ENCODE measurements at places on chromosomes 5 and 9.

GRCh38 chr5:65861830-65862241, 64.5 kb upstream of the ERBIN start:
- no peak for DNase-seq

DNA sequence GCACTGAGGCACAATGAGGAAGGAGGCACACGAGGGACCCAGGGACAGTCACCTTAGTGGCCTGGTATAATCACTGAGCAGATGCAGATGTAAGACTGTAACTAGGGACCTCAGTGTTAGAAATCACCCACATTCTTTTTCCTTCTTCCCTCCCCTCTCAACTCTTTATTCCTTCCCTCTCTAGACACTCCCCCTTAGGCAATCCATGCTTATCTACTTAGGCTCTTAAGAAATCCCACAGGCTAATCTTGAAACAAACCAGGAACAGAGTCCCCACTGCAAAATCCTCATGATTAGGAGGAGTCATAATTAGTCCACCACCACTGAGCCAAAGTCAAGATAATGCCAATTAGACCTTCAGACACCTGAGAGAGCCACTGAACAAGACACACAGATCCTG, 84.7 kb downstream of the ELAVL2 start:
- DNase-seq = no peak

- DNase-seq = no peak
These were observed 923 bp upstream of the ZBTB5 start for GRCh38 chr9:37466037-37466709.

DNA sequence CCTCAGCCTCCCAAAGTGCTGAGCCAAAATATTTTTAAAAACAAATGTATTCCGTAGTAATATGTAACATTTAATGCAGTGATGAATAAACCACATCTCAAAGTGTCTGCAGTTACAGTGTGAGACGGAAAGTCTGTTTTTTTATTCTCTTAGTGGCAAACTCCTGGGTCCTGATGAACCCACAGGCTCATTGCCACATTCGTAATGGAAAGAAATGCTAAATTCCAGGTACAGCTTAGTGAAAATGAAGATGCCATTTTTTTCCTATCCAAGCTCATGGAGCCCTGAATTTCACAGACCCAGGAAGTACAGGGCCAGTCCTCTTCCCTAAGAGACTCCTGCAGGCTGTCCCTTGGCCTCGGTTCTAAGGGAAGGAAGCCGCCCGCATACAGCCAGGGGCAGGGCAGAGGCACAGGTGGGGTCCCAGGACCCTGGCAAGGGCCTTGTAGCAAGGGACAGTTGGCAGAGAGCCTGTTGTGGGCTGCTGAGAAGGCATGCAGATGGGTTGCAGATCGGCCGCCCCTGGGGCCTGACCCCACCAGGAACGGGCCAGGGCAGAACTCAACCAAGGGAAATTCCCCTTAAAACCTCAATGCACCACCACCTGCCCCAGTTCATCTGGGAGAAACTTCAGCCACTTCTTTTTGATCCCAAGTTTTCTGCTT, 36.2 kb downstream of the IPPK start:
- DNase-seq = no peak

- DNase-seq = no peak
These were observed 592.5 kb downstream of the CCDC171 start for GRCh38 chr9:16145196-16145950.

DNA sequence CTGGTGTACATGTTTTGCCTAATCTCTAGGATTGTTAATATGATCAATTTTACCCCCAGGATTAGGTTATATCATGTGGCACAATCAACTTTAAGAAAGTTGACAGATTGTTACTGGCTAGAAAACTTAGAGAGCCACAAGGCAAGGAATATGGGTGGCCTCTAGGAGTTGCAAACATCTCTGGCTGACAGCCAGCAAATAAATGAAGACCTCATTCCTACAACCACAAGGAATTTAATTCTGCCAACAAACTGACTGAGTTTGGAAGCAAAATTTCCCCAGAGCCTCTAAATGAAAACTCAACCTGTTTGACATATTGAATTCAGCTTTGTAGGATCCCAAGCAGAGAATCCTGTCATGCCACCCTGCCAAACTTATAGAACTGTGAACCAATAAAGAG, 196.4 kb upstream of the PTGER4 start:
- no peak for DNase-seq

- DNase-seq = no peak
These were observed 336.5 kb upstream of the SEMA6A start for GRCh38 chr5:116911074-116911473.

DNA sequence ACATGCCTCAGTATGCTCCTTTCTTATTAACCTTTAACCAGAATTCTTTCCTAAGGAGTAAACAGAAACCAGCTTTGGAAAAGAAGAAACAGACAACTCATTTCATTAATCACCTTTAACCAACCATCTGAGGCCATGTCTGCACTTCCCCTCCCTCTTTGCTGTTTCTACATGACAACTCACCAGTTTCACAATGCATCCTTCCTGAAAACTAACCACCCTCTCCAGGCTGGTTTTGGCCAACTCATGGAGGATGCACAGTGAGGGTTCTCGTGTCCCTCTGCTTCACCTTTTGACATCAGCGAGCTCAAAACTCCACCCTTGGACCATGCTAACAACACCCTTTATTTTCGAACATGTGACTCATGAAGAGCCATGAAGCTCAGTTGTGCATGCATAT, 244.1 kb downstream of the ELAVL2 start:
- DNase-seq = no peak

GRCh38 chr9:35568196-35568595, 36.9 kb upstream of the TESK1 start:
- DNase-seq = no peak

GRCh38 chr5:158922816-158923215, 176.9 kb downstream of the EBF1 start:
- no peak for DNase-seq

DNA sequence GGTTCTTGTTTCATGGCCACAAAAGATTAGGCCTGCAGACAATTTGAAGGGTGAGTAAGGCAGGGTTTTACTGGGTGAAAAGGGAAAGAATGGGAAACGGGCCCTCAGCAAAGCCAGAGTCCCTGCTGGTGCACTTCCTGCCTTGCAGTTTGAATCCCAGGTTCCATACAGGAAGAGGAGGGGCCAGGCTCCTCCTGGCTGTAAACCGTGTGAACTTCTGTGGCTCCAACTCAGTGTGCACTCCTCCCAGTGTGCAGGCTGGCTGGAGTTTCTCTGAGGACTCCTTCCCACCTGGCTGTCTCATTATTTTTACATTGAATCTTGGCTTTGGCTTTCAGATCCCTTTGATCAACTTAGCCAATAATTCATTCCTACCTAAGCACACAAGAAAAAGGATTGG, 367.1 kb upstream of the KLF4 start:
- DNase-seq = no peak

DNA sequence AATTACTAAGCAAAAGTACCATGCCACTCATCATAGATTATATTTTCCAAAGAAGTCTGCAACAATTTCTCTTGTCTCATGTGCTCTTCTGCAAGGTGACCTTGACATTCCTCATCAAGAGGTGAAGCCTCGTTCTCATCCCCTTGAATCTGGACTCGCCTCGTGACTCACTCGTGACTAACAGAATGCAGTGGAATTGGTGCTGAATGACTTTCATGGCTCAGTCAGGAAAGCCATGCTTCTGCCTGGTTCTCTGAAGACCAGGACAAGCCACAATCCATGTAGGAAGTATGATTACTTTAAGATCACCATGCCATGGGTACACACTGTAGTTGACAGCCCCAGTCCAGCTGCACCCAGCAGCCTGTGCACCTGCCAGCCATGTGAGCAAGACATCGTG, 335.8 kb downstream of the GADD45G start:
- no peak for DNase-seq

DNA sequence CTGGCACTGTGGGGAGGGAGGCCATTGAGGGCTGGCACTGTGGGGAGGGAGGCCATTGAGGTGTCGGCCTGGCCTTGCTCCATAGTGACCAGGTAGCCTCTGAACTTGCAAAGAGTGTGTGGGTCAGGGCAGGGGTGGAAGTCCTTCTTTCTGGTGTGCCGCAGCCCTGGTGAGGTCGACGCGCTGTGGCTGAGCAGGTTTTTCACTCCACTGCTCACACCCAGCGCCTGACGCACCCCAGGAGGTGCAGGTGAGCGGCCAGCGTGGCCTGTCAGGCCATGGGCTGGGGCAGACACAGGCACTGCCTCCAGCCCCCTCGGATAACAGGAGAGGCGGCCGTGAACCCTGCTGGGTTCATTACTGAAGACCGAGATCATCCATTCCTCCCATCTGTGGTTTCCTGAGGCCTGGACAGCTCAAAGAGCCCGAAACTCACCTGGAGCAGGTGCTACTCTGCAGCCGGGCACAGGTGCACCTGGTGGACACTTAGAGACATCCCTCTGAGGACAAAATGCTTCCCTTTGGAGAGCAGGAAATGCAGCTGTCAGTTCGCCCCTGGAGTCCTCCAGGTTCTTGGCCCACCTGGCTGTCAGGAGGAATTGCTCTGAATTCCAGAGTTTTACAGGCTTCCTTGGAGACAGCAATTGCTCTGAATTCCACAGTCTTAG, 32.4 kb downstream of the LHX3 start:
- peak; percentile 7 for DNase-seq

DNA sequence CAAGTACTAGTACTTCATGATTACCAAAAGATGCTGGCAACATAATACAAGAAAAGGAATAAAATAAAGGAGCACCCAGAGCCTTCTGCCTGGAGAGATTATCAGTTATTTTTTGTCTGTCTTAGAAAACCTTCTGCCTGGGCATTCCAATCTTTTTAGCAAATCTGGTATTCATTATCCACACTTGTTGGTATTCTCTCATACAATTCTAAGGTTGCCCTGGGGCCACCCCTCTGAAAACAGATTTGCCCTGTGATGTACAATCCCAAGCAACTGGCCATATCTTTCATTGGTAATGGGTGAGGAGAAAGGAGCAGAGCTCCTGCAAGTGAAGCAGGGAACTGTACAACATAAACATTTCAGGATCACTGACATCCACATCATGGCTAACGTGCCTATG, 47.8 kb downstream of the WDR41 start:
- no peak for DNase-seq

DNA sequence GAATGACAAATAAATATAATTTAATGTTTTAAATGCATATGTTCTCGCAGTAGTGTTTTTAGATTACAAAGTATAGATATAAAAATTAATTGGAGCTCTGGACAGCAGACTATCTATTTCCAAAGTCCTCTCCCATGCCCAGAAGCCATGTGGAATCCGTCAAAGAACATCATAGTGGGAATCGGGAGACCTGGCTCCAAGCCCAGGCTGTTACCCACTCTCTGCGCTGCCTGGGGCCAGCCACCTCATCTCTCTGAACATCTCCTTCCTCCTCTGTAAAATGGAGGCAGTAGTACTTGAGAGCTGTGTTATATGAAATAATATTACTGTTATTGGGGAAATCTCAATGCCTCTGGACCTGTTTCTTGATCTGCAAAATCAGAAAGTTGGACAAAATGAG, 58.1 kb upstream of the SLC30A5 start:
- no peak for DNase-seq

DNA sequence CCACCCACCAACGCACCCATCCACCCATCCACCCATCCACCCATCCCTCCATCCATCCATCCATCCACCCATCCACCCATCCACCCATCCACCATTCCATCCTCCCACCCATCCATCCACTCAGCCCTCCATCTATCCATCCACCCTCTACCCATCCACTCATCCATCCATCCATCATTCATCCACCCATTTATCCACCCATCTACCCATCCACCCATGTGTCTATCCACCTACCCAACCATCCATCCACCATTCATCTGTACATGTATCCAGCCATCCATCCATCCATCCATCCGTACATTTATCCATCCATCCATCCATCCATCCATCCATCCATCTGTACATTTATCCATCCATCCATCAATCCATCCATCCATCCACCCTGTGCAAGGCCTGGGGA, 11.1 kb upstream of the VAV2 start:
- DNase-seq = no peak

- DNase-seq = no peak
These were observed 66.0 kb upstream of the IRX4 start for GRCh38 chr5:1948663-1949191.

DNA sequence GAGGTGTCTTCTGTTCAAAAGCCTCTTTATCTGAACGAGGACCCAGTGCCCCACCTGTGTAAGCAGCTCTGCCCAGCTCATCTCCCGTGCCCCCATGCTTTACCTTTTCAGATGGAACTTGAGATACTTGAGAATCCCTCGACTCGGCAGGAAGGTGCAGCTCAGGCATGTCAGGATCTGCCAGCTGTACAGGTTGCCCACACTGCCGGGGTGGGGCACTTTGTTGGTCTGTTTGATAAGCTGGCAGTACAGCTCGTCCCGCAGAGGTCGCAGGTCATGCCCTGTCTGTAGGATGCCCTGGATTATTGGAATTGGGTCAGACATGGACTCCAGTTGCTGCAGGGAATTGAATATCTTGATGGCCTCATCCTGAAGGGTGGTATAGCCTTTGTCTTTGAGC, 58.0 kb upstream of the RETREG1 start:
- DNase-seq = no peak

DNA sequence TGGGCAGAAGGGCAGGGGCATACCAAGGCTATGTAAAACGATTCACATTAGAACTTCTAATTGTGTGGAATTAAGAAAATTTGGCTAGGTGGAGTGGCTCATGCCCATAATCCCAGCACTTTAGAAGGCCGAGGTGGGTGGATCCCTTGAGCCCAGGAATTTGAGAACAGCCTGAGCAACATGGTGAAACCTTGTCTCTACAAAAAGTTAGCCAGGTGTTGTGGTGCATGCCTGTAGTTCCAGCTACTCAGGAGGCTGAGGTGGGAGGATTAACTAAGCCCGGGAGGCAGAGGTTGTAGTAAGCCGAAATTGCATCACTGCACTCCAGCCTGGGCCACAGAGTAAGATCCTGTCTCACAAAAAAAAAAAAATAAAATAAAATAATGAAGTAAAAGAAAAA, 65.2 kb downstream of the LIX1 start:
- DNase-seq = no peak

DNA sequence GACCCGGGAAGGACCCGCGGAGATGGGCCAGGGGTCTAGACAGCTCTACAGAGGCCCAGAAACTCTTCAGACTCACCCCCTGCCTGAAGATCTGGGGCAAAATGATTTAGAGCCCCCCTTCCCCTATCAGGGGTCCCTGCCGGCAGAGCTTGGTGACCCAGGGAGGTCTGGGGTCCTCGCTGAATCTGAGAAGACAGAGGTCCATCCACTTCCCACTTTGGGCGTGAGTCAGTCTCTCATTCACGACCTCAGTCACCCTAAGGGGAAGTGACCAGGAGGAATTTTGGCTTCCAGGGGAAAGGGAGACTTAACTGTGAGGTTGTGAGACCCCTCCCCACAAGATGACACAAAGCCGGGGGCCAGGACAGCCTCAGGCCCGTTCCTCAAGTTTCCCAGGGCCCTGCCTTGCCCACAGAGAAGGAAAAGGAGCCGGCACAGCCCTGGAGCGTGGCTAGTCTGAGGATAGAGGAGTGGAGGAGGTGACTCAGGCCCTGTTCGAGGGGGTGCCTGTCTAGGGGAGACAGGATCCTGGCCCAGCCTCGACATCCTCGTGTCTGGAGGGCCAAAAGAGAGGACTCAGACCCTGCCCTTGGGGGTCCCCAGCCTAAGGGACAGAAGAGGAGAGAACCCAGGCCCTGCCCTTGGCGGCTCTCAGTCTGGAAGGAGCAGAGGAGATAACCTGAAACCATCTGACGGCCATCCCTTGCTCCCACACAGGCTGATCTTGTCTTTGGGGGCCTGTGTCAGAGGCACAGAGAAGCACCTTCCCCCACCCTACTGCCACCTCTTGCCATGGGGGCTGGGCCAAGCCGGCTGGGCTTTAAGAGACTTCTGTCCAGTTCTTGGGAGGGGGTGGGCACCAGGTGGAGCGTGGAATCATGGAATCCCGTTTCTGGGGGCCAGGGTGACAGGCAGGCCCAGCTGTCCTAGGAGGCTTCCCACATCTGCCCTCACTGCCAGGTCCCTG, 889 bp downstream of the PDLIM4 start:
- no peak for DNase-seq

- DNase-seq = no peak
These were observed 27.1 kb upstream of the SLC6A19 start for GRCh38 chr5:1174122-1174936.
